ENCODE measurements at places on chromosomes 12 and 14. TPM values are rescaled to one million over a fixed set of nuclear protein-coding genes. Genes with fewer than 3 reads are reported as not detected.

DNA sequence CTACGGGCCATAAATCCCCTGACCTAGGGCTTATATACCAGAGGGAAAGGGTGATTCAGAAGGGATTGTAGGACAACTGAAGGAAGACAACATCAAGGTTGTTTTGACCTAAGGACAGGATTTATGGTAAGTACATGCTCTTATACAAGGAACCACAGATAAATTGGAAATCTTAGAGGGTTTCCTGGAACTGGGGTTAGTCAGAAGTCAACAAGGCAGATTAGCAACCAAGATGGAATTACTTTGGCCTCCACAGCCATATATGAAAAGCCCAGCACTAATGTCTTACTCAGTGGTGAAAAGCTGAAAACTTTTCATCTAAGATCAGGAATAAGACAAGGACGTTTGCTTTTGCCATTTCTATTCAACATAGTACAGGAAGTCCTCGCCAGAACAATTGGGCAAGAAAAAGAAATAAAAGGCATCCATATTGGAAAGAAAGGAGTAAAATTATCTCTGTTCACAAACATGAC is 5.4 kb downstream of the TMBIM4 start:
- DNase-seq, result no peak

Gene RTL1
- total RNA-seq, result not detected

Gene ABHD4
- 26.7 TPM for total RNA-seq

DNA sequence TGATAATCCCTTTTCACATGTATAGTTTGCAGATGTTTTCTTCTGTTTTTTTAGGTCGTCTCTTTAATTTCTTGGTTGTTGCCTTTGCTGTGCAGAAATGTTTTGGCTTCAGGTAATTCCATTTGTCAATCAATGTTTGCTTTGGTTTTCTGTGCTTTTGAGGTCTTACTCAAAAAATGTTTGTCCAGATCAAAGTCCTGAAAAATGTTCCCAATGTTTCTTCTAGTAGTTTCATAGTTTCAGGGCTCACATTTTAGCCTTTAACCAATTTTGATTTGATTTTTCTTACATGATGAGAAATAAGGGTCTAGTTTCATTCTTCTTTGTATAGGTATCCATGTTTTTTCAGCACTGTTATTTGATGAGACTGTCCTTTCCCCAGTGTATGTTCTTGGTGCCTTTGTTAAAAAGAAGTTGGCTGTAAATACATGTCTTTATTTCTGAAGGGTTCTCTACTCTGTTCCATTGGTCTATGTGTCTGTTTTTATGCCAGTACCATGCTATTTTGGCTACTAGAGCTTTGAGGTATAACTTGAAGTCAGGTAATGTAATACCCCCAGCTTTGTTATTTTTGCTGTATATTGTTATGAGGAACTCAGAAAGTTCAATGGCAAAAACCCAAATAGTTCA is 578.7 kb upstream of the SEL1L start:
- DNase-seq, result no peak

DNA sequence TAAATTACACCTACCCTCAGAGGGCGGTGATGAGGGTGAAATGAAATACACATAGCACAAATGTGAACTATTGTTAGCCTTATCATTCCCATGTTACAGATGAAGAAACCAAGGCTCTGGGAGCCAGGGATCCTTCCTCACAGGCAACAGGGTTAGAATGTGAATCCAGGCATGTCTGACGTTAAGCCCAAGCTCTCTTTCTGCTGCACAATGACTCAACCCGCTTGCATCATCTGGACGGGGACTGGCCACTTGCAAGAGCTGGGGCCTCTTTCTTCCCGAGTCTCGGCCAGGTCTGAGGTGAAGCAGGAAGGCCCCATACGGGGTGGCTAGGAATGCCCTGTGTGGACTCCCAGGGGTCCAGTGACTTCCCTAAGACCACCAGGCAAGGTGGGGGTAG is 105.2 kb downstream of the RBM19 start:
- DNase-seq, result no peak
